ENCODE measurements at places on chromosomes 12 and 14.

GRCh38 chr14:50011242-50011641, 105.1 kb downstream of the VCPKMT start:
- no peak for DNase-seq

DNA sequence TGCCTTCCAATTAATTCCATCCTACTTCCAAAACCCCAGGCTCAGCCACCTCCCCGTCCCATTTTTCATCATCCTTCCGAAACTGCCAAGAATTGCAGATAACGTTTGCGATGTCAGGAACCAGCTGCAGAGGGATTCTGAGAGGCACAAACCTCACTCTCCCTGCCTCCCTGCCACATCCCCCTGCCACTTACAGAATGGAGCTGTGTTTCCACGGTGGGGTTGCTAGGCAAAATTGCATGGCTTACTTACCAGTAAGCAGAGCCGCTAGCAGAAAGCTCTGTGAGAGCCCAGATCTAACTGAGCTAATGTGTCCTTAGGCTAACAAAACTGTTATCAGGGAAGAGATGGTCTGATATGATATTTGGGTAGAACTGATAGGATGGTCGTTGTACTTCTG, 127.4 kb downstream of the KCNK10 start:
- no peak for DNase-seq

DNA sequence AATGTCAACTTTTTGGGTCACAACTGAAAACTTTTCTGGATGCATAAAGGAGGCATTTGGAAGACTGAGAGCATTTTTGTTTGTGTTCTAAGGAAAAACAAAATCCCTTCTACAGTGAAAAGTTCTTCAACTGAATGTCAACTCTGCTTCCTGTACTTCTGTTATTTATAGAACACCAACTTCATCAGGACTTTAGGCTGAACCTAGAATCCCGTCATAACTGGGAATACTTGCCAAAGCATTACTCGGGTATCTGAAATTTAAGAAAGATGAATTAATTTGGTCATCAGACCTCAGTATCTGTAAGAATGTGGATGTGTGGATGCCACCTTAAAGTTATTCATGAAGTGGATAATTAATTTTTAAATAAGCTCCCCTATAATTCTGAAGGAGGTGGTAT, 73.2 kb downstream of the FERMT2 start:
- no peak for DNase-seq

DNA sequence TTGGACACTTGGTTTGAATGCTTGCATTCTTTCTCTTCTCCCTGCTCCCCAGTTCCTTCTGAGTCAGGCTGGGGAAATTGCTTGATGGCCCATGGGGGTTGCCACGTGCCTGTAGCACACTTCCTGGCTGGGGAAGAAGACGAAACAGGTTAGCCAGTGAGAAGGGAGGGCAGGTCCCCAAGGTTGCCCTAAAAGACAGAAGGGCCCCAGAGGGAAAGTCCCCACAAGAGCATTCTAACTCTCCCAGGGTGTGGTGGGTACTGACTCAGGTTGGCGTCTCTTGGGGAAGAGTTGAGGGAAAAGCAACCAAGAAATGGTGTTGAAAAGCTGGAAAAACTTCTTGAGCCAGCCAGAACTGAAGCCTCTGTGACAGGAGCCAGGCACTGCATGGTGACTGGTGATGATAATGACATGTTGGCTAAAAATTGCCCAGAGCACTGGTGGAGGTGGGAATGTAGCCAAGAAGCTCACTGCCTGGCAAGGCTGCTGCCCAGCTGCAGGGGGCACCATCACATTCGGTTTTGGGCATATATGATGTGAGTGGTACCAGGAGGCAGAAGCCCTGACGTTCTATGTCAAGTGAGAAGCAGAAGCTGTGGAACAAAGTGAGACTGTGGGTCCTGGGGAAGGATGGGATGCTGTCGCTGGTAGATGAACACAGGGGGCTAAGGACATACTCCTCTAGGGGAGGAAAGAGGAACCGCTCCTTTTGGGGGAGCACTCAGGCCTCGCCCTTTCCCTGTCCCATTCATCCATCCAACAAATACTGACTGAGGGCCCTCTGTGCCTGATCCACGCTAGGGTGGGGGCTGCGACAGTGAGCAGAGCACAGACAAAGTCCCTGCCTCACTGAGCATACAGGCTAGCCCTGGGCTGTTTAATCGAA, 8.1 kb upstream of the RABGGTA start:
- no peak for DNase-seq

GRCh38 chr14:103629503-103630121, 601 bp downstream of the KLC1 start:
- no peak for DNase-seq

DNA sequence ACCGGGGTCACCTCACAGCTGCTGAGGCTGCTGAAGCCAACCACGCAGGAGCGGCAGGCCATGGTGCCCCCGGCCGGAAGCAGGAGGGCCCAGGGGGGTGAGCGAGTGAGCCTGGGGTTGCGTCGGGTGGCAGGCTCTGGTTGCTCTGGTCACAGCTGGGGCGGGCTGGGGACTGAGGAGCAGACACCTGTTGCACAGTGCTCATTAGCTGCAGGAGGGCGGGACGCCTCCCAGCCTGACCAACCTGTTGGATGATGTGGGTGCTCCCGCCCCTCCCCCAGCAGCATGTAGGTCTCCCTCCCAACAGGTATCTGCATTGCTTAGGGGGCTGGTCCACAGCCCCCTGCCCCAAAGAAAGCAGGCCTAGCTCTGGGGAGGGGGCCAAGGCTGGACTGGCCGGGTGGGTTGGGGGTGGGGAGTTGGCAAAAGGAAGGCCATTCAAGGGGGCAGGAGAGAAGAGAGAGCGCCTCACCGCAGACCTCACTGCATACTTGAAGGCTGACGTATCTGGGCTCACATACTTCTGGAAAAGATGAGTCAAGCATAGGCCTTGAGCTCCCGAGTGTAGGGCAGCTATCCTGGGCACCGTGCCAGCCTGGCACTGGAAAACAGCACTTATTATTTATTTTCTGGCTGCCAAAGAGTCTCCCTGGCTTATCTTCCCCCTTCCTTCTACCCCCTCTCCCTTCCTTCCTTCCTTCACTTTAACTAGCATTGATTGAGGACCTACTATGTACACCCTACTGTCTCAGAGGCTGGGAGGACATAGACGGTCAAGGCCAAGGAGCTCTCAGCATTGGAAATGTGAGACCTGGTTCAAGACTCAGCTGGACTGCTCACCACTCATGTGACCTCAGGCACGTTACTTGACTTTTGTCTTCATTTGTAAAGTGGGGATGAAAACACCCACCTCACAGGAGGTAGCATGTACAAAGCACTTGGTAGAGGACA, at the start of gene KRT80:
Gene KRT80 (minus strand): TSS at position 174 of the 951 bp plus-strand sequence. CDS start 112 bp downstream, at position 62.
- DNase-seq: peak; percentile 97

- DNase-seq: no peak
Observed at GRCh38 chr14:106200541-106201315, 674.3 kb downstream of the TMEM121 start.

- DNase-seq: no peak
Observed at GRCh38 chr12:13030541-13031291, 13.5 kb upstream of the FAM234B start.

DNA sequence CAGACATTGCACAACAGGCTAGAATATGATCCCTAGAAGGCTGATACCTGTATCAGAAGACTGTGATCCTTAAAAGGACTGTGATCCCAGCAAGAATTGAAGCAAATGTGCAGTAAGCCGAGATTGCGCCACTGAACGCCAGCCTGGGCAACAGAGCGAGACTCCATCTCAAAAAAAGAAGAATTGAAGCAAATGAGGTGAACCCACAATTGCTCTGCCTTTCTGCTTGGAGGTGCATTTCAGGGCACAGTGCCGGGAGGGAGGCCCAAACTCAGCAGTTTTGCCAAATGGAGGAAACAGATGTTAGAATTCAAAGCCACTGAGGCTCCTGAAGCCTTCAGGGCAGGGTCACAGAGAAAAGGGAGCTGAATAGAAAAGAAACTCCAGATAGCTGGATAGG, 61.1 kb upstream of the COCH start:
- no peak for DNase-seq

- no peak for DNase-seq
Observed at GRCh38 chr12:30706476-30706875, 10.8 kb upstream of the IPO8 start.

DNA sequence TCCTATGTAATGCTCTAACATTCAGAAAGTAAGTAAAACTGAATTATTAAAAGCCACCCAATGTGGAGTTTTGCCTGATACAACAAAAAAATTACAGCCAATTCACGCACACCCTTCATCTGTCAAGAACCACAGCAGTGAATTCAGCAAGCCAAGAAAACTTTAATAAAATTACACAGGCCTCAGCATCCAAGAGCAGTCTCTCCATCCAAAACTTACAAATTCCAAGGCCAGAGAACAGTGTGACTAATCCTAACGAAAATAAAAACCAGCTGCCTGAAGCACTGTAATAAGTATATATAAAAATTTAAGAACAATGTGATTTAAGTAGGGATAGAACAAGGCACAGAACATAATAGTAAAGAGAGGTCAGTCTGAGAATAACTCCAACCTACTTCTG, 54.2 kb downstream of the SIX6 start:
- no peak for DNase-seq

- DNase-seq: no peak
Observed at GRCh38 chr12:106671840-106672239, 89.0 kb downstream of the RFX4 start.

DNA sequence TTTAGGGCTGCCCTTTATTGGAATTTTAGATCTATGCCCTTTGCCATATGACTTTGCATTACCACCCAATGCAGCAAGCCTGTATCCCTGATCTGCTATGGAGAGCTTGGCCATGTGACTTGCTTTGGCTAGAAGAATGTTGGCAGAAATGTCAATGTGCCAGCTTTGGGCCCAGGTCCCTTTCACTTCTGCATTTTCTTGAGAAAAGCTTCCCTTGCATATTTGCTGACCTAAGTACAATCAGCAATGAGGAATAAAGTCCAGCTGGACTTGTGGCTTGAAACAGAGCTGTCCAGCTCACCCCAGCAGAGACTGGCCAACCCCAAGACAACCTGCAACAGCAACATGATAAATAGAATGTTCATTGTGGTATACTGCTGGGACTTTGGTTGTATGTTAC, 135.9 kb downstream of the PAH start:
- no peak for DNase-seq

- DNase-seq: no peak
Observed at GRCh38 chr12:31323391-31324115, 2.4 kb downstream of the SINHCAF start.

DNA sequence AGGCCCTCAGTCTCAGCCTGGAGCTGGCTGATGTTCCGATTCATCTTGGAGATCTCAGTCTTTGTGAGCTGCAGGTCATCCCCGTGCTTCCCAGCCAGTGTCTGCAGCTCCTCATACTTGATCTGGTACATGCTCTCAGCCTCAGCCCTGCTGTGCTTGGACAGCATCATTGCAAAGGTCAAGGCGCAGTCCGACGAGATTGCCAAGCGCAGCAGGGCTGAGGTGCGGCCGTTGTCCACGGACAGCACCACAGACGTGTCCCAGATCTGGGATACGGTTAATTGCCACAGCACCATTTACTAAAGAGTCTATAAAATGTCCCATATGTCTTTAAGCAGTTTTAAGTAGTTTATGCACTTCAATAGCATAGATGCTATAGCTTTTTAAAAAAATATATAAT, 965.7 kb downstream of the FSCB start:
- DNase-seq: no peak

GRCh38 chr14:41303506-41303905, 303.2 kb upstream of the LRFN5 start:
- no peak for DNase-seq

DNA sequence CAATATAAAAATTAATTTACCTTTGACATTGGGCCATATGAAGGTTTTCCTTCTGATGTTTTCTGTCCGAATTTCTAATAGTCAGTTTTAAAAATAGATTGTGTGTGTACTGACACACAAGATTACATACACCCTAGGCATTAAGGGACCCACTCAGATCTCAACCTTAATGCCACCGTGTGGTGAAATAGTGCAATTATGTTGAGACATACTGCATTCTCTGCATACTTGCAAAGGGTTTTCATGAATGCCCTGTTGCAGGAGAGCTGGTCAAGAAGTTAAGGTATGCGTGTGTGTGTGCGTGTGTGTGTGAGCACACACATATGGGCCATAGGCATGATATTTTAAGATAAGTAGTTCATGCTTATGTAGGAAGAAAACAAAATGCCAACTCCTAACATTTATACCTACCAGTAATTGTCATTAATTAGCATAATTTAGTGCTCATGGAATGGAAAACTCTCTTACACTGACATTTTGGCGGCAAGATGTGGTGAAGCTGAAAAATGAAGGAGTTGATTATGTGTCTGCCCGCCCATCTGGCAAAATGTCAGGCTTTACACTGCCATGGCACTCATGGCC, 58.8 kb downstream of the PIK3C2G start:
- peak; percentile 67 for DNase-seq

DNA sequence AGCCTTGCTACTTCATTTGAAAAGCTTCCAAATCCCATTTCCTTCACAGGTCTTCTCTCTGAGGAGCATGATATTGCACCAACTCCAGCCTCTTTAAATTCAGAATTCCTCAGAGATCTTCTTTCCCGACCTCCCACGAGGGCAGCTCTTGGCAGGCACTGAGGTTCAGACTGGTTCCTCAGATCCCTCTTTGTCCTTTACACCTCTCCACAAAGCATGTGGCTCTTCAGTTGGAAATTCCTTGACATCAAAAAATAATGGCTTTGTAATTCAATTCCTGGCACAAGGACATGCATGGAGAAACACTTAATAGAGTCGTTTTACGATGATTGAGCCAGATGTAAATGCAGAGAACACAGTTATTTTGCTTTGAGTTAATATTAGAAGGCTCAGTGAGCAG, 63.2 kb upstream of the TMX1 start:
- DNase-seq: no peak

- no peak for DNase-seq
Observed at GRCh38 chr12:114676142-114676741, 7.7 kb downstream of the TBX3 start.

DNA sequence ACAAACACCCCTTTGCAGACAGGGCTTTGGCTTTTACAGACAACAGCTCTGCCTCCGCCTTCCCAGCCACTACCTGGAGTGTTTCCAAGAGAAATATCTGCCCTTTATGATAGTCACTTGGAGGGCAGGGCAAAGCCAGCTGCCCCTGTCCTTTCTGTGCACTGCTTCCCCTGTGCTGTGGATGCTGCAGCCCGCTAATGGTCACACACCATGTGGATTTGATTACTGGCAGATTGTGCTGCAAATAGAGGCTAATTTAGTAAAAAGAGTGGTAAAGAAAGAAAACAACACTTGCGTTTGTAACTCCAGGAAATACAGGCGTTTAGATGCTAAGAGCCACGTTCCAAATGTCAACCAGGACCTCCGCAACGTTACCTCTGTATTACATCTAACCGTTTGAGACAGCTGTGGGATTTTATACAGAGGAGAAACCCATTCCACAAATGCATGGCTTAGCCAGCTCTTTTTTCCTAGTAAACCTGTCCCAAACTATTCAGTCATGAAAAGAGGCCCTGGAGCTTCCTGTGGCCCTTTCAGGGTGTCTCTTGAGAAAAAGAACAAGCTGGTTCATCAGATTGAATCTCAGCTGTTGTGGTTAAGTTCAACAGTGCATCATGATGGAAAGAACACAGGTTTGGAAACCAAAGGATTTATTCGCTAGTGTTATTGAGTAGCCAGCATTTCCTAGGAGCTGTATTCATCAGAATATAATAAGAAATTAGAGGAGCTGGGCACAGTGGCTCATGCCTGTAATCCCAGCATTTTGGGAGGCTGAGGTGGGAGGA, 30.1 kb upstream of the PWP1 start:
- no peak for DNase-seq

- DNase-seq: no peak
Observed at GRCh38 chr12:11688379-11688778, 38.9 kb downstream of the ETV6 start.
